ENCODE measurements at places on chromosomes 11 and 22.
A peak's percentile ranks its signal among the peaks of the same experiment; 100 is the strongest.

- no peak for DNase-seq
Measured at GRCh38 chr22:33014621-33015020, 43.6 kb downstream of the SYN3 start.

DNA sequence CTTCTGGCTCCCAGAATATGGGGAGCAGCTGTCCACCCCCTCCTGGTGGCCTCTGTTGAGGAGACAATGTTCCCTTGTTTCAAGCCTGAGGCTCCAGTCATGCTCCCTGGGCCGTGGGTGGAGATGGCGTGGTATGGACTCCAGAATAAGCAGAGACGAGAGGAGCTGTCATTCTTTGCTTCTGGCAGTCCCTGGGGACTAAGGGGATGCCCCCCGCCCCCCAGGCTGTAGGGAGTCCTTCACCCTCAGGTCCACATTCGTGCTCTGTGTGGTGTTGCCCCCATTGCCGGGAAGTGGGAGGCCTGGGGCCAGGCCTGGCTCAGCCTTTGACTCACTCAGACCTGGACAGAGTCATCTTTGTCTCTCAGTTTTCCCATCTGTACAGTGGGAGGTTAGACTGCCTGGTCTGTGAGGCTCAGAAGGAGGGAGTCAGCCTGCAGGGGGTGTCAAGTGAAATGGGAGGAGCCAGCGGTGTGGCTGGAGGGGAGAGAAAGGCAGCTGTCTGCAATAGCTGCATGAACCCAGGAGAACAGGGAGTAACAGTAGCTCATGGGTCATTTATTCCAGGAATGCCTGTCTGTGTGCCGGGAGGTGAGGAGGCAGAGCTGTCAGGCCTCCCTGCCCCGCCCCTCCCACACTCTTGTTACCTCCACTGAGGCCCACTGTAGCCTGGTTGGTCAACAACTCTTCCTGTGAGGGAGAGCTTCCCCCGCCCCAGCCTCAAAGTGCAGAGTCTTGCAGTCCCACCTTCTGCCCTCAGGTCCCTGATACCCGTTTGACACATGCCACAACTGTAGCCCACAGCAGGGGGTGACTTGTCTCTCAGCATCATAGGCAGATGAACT, 6.3 kb downstream of the ARHGEF17 start:
- DNase-seq = peak; percentile 81

DNA sequence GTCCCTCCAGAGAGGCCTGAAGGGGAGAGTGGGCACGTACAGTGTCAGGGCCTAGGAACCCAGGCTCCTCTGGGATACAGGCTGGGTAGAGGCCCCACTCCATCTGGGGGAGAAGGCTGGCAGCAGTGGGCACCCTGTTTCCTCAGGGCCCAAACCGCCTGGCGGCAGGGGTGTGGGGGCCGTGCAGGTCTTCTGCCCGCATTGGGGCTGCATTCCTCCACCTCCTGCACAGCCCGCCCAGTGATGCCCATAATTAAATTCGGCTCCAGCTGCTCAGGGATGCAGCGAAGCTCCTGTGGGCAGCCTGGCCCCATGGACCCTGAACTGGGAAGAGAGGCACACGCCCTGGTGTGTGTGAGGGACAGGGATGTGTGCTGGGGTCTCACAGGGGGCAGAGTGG, 35.4 kb downstream of the KCNQ1OT1 start:
- DNase-seq = no peak

DNA sequence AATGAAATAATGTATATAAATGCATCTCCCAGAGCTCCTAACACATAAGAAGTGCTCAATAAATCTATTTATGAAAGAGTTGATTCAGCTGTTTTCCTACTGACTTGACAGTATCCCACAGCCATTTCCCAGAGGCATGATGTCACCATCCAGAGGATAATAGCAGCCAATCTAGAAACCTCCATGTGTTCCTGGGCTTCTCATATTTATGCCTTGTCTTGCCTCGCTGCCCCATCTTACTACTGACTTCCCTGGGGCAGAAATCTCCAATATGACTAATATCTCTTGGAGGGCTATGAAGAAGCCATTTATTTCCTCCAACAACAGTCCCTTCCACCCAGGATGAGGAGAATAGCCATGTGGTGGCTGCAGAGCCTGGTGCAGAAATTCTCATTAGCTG, 115.4 kb upstream of the NAV2 start:
- DNase-seq = no peak

DNA sequence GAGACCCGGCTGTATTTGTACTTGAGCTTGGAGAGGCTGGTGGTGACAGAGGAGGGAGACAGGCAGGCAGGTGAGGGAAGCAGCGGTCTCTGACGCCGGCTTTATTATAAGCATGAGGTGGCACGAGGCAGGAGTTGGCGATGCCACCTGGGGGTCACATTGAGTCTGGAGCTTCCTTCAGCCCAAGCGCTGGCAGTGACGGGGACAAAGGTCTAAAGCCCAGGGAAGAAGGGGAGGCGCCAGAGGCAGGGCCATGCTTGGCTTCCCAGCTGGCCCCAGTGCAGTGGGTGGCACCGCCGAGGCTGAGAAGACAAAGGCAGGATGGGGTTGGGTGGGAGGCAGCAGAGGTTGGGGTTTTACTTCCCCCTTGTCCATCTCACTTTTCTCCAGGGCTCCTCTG, 4.5 kb downstream of the FXYD2 start:
- no peak for DNase-seq

DNA sequence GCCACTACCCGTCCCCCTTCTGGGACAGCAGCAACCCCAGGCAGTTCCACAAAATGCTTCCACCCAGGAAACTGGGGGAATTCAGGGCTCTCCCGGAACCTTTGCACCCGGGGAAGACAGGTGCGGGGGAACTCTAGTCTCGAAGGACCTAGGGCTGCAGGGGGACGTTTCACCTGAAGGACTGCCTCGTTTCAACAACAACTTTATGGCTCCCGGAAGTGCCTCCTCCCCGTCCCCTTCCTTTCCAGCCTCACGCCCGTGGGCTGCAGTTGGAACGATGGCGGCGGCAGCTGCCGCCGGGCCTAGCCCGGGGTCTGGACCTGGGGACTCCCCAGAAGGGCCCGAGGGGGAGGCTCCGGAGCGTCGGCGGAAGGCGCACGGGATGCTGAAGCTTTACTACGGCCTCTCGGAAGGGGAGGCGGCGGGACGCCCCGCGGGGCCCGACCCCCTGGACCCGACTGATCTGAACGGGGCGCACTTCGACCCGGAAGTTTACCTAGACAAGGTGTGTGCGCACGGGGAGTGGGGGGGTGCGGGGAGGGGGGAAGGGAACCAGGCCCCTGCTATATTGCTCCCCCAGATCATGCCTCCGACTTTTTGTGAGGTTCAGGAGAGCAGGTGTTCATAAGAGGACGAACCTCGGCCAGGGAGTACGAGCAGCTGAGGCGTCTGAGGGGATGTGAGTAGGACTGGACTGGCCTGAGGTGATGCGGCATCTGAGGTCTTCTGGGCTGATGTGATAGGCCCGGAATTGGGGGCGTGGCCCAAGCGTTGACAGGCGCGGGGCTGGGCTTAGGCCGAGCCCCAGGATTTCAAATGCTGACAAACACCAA, at the start of gene VPS51:
TSS of gene VPS51 (plus strand) at position 241 of the 833 bp plus-strand sequence. CDS start at position 278, 37 bp downstream.
- peak; percentile 90 for DNase-seq

DNA sequence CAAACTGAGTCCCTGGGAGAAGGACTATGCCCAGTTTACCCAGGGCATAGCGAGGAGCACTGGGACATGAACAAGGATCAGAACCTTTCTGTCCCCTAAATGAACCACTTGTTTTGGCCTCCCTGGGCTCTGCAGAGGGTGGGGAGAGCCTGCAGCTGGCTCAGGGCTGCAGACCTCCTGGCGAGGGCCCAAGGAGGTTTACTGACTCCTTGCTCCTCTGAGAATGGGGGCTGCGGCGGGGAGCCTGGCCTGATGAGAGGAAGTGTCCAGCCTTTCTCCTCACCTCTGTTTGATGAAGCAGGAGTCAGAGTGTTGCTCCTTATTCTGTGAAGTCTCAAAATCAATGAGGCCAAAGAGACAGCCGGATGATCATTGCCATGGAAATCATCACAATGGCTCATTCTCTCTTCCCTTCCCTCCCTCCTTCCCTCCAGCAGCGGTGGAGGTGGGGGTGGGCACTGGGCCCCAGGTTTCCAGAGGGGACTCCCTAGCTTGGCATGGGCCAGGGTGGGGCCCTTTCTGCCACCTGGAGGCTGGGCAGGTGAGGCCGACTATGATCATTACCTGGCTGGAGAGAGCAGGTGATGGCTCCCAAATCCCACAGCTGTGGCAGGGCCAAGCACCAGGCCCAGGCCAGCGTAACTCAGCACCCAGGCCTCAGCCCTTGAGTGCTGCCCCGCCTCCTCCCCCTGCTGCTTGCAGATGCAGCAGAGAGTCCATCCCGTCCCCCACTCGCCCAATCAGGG, 169.7 kb downstream of the CEP164 start:
- DNase-seq = no peak

Measured in sciatic nerve (tissue), 2 donors.